ENCODE measurements at places on chromosomes 6 and 20.

DNA sequence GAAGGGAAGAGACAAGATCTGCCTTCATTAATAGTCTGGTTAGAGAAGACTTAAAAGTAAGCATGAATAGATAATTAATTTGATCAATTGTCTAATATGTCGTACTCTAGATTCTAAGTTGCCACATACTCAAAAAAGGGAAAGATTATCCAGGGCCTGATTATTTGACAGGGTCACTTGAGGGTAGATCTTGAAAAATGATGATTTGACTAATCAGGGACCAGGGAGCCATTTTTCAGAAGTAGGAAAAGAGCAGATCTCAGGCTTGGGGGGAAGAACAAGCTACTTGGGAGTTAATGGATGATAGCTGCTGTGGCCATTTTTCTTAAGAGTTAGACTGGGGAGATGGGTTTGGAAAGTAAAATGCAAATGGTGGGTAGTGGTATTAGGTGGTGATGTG is 21.0 kb downstream of the ABCF1 start:
- DNase-seq: no peak

GRCh38 chr6:5634525-5634924 is 372.2 kb downstream of the NRN1 start:
- DNase-seq: no peak

DNA sequence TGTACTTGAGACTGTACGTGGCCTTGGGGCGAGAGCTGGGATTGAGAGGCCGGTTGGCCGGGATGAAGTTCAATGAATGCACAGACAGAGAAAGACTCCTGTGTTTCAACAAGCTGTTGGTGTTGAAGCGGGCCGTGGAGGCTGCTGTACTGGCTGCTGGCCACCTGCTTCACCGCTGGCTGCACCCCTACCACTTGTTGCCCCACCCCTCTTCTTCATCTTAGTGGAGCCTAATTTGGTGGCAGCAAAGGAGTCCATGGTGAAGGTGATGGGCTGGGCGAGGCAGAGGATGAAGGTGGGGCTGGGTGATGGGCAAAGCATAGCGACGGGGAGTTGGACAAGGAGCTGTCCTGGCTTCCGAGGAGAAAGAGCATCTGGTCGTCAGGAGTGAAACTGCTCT is 7.2 kb upstream of the ZSCAN9 start:
- no peak for DNase-seq

GRCh38 chr20:14498772-14499171 is 161.4 kb upstream of the FLRT3 start:
- DNase-seq: no peak

DNA sequence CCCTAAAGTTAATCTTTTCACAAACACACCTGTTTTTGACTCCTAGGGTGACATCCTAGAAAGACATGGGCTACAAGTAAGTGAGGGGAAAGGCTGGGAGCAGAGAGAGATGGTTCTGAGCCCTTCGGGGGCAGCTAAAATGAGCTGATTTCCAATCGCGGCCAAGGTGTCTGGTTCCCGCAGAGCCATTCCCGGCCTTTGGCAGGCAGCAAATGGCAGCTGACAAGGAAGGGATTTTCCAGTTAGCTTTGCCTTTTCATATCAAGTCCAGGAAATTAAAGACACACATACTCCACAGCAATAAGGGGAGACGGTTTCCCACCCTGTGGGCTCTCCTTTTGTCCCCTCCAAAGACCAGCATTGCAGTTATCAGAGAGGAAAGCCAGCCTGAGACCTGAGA is 228.5 kb downstream of the ZMYND8 start:
- no peak for DNase-seq

GRCh38 chr6:127969701-127970100 is 68.8 kb upstream of the THEMIS start:
- DNase-seq: no peak

- DNase-seq: no peak
Measured at GRCh38 chr6:48597951-48598350, 487.0 kb upstream of the PTCHD4 start.

GRCh38 chr6:3296078-3296477 is 37.3 kb downstream of the PSMG4 start:
- DNase-seq: no peak

DNA sequence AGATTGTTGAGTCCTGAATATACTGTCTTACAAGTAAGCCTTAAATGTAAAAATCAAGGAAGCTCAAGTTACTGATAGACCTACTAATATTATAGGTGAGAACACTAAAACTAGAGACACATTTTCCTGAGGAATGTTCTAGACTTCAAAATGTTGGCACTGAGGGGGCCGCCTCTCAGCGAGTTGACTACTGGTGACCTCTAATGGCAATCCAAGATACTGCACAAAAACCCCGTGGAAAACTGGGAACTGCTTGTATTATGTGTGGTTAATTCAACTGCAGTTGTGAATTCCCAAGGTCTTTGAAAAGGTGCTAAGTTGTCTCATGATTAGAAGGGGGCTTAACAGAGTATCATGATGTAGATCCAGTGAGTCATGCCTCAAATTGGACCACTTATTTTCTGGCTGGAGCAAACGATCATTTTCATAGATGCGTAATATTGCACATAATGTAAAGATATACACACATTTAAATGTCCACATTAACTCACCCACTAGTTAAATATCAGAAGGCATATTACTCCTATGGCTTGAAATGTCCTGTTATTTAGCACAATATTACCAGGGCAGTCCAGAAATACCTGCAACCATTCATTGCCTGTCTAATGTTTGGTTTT is 336.2 kb downstream of the FOXA2 start:
- no peak for DNase-seq

- DNase-seq: peak; percentile 63
Measured at GRCh38 chr20:17806739-17807441, 107.1 kb downstream of the BANF2 start.

- DNase-seq: no peak
Measured at GRCh38 chr6:138489846-138490245, 9.4 kb downstream of the NHSL1 start.

GRCh38 chr20:5150226-5151076 is 23.6 kb downstream of the CDS2 start:
- DNase-seq: peak; percentile 52

DNA sequence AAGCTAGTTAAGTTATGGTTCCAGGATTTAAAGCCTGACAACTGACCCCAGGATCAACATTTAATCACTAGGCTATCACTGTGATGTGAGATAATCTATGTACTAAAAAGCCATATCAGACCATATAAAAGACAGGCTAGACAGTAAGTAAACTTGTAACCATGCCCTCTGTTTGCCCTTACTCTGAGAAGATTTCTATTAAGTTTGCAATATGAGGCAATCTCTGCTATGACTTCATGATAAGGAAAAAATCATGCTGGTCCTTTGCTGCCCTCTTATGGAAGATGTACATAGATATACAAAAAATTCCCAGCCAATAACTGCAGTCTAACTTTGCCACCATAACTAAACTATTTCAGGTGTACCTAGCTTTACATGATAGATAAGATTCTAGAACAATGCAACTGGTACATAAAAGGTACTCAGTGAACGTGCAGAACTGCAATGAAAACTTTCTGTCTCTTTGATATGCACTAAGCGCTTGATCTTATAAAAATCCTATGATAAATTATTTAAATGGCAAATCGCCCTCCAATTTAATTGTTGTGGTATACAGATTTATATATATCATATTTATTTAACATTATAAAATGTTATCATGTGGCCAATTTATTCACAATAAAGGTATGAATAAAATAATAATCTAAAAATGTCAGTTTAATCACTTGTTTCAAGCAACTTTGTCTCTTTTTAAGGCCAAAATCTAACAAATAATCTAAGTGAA is 70.5 kb downstream of the FAM217A start:
- no peak for DNase-seq

DNA sequence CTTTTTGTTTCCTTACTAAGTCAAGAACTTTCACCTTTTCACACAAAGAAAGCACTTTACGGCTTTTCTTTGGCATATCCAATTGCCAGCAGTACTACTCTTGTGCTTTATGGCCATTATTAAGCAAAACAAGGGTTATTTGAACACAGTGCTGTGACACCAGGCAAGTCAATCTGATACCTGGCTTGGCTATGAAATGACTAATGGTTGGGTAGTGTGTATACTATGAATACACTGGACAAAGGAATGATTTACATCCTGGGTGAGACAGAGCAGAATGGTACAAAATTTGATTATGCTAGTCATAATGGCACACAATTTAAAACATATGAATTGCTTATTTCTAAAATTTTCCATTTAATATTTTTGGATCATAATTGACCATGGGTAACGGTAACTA is 22.1 kb upstream of the ADGRF1 start:
- DNase-seq: no peak

DNA sequence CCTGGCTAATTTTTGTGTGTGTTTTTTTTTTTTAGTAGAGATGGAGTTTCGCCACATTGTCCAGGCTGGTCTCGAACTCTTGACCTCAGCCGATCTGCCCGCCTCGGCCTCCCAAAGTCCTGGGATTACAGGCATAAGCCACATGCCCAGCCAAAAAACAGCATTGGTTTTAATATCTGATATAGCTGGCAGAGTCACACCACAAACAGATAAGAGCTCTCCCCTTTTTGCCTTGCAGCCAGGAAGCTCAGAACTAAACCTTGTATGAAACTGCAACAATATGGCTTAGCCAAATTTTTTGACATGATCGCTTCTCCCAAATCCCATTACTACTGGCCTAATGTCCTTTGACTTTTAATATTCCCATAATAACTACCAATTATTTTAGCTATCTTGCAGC is 4.9 kb downstream of the ACOT8 start:
- no peak for DNase-seq

DNA sequence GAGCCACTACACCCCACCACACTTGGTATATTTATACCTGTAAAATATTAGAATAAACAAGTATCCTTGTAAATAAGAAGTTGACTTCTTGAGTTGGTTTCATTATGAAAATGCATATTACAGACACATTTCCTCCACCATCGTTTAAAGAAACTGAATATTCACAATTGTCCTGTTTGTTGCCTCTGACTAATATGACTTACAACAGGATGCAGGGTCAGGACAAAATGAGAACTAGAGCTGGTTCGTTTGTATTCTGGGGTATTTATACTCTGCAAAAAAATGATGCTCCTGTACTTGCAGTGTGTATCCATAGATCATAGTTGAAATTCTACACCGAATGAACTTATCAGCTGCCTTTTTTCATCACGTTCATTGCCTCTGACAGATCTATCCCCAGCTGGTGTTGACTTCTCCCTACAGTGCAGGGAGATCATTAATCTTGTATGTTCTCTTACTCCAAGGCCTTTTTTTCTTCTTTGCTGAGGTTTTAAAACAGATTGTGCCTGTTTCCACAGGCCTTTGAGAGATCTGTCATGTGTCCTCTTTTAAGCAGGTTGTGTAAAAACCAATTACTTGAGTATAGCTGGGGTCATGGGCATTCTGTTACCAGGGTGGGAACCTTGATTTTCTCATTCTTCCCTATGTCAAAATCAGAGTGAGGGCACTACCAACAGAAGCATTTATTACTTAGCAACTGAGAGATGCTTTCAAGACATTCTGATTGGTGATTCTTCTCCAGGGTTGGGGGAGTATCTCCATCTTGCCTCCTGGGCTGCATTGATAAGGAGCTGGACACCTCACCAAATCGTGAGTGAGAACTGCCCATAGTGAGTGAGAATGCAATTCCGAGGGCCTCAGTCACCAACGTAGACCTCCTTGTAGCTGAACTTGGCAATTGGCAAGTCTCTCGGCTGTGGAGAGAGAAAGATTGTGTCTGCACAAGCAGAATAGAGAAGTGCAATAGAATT is 78.8 kb upstream of the CD83 start:
- no peak for DNase-seq

DNA sequence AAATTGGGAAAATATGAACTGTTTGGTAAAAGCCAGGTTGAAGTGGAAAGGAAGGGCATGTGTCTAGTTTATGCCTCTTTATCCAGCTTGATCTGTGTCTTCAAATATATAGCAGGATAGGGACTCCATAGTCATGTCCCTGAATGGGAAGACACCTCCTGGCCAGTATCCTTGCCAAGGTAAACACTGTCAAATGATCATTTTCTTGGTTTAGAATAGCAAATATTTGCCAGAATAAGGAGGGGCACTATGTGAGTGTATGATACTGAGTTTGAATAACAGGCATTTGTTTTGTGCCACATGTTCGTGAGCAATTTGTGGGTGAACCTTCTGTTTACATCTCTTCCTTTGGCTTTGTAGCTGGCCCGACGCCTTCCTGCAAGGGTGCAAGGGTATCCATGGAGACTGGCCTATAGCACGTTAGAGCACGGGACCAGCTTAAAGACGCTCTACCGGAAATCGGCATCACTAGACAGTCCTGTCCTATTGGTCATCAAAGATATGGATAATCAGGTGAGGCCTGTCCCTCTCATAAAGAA is 34.2 kb upstream of the HINT3 start:
- no peak for DNase-seq

- DNase-seq: peak; percentile 35
Measured at GRCh38 chr20:24948939-24949679, at the start of gene CST7. Gene CST7, plus strand, starts transcription at chr20:24949269. Its CDS starts 237 bp downstream, at chr20:24949506.

- DNase-seq: no peak
Measured at GRCh38 chr6:93418033-93418407, 1.3 kb downstream of the EPHA7 start.

GRCh38 chr6:84086056-84086455 is 52.5 kb downstream of the MRAP2 start:
- no peak for DNase-seq

GRCh38 chr6:136015531-136015930 is 164.0 kb downstream of the PDE7B start:
- DNase-seq: no peak

GRCh38 chr20:11810311-11811083 is 107.2 kb upstream of the BTBD3 start:
- DNase-seq: no peak

GRCh38 chr6:44120692-44121443 is 6.4 kb downstream of the MRPL14 start:
- DNase-seq: no peak

- DNase-seq: no peak
Measured at GRCh38 chr20:57851796-57852195, 142.0 kb upstream of the PMEPA1 start.

GRCh38 chr6:551829-552350 is 105.0 kb downstream of the HUS1B start:
- no peak for DNase-seq

DNA sequence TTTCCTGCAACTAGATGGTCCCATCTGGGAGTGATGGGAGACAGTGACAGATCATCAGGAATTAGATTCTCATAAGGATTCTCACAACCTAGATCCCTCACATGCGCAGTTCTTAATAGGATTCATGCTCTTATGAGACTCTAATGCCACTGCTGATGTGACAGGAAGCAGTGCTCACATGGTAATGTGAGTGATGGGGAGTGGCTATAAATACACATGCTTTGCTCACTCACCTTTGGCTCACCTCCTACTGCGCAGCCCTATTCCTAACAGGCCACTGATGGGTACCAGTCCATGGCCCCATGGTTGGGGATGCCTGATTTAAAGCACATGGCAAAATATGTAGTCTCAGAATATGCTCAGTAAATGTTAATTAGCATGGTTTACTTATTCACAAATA is 80.6 kb upstream of the MBOAT1 start:
- DNase-seq: no peak

- no peak for DNase-seq
Measured at GRCh38 chr6:14423330-14423729, 305.8 kb downstream of the CD83 start.
